ENCODE measurements at places on chromosomes 13 and 19.
A peak's percentile ranks its signal among the peaks of the same experiment; 100 is the strongest.

DNA sequence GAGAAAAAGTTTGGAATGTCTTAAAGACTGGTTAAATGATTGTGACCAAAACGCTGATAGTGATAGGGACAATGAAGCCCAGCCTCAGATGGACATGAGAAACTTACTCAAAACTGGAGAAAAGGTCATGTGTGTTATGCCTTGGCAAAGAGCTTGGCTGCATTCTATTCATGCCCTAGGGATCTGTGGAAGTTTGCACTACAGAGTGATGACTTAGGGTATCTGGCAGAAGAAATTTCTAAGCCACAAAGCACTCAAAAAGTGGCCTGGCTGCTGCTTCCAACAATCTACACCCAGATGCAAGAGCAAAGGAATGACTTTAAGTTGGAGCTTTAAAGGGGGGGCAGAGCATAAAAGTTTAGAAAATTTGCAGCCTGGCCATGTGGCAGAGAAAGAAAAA lies 521.3 kb downstream of the UQCRFS1 start:
- no peak for DNase-seq

- DNase-seq: no peak
Measured at GRCh38 chr13:31940076-31940475, 91.5 kb upstream of the FRY start.

DNA sequence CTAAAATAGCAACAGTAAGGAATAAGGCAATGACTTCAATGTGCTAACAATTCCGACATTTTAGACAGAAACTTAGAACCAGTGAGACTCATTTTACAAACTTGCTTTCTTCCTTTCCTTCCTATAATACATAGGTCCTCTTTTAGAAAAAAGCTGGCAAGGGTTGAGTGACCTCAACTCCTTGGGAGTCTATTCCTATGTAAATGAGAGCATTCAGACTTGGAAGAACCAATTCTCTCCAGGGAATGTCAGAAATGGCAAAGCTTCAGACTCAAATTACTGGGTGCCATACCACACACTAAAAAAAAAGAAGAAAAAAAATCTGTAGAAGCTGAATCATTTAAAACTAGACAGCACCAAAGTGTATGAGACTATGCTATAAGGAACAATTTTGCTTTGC lies 1328.2 kb downstream of the OLFM4 start:
- peak; percentile 24 for DNase-seq

DNA sequence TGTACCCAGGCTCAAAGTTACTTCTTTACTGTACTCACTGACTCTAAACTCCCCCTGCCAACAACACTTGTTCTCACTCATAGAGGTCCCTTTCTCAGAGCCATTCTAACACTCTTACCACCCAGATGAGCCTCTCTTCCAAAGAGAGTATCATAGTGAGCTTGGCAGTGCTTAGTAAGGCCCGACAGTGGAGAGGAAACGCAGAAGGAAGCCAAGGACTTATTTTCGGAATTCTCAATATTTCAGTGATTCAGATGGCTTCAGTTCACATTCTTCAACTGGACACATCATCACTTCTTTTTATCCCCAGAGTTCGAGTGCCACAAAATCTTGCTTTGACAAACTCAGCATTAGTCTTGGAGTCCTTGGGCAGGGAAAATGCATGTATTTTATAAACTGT lies 285.9 kb downstream of the DNAJC15 start:
- DNase-seq: no peak

GRCh38 chr13:51608857-51609406 lies 24.7 kb downstream of the WDFY2 start:
- DNase-seq: no peak

- DNase-seq: no peak
Measured at GRCh38 chr19:19107654-19108053, 30.6 kb downstream of the TMEM161A start.

DNA sequence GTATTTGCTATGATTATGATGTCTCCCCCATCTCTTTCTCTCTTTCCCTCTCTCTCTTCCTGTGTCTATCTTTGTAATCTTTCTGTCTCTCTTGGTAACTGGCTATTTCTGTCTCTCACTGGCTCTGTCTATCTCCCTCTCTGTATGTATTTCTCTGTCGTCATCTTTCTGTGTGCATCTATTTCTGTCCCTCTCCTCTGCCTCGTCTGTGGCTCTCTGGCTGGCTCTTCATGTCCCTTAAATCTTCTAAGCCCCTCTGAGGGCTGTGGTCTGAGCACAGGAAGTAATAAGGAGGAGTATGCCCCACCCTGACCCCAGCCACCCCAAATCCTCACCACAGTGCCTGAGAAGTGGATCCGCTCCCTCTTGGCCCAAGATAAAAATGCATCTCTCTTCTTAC lies 104.4 kb downstream of the DNAJC15 start:
- DNase-seq: no peak

DNA sequence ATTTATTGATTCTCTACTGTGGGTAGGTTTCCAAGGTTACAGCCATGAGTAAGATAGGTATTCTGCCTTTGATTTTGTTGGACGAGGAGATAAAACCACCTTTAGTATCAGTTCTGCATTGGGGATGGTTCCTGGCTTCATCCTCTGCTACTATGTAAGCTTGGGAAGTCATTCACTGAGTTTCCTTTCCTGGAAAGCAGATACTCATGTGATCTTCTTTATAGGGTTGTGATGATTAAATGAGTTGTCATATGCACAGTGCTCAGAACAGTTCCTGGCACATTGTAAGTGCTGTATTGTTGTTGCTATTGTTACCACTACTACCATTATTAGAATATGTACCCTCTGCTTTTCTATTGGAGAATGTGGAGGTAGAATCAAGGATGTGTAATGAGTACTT lies 13.1 kb upstream of the WTIP start:
- no peak for DNase-seq

DNA sequence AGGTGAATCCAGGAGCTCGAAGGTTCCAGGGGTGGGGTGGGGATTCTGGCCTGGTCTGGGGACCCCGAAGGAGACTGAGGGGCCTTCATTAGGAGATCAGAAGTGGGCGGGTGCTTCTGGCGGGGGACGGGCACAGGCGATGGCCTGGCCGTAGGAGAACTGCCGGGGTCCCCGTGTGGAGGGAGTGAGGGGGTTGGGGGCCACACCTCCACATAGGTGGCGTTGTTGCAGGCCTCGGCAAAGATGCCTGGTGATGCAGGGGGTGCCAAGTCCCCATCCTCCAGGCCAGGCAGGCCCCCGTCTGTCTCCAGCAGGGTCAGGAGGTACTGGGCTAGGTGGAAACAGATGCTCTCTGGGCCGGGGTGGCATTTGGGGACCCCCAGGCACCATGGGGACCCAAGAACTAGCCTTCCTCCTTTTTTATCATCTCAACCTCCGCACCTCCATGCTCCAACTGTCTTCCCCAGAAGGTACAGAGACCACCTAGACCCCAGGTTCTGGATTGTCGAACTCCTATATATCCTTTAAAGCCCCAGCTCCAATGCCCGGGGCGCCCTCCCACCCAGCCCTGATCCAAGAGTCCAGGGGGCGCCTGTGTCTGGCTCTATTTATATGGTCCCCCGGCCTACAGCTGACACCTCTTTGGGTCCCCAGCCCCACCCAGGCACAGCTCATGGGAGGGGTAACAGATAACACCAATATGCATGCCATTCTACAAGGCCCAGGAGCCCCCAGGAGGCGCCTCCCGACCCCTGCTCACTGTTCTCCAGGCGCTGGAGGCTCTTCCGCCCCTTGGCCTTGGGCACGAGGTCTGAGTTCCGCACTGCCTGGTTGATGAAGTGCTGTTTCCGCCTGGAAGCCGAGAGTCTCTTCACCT lies 8.2 kb downstream of the RNU6-9 start:
- DNase-seq: peak; percentile 15

DNA sequence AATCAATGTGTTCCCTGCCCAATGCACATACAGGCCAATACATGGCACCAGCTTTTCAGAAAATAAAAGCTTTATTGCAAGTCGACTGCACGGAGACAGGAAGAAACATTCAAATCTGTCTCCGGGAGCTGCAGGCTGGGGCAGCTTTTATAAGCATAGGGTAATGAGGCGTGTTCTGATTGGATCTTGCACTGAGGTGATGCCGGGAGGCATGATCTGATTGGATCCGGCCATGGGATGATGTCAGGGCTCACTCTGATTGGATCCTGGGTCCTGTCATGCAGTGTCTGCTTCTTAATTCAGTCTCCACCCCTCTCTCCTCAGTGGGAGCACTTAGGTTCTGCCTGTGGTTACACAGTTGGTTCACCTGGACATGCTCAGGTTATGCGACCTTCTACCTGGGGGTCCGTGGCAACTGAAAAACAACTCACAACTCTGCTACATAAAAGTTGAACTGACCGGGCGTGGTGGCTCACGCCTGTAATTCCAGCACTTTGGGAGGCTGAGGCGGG lies 11.8 kb upstream of the FBN3 start:
- DNase-seq: peak; percentile 69

DNA sequence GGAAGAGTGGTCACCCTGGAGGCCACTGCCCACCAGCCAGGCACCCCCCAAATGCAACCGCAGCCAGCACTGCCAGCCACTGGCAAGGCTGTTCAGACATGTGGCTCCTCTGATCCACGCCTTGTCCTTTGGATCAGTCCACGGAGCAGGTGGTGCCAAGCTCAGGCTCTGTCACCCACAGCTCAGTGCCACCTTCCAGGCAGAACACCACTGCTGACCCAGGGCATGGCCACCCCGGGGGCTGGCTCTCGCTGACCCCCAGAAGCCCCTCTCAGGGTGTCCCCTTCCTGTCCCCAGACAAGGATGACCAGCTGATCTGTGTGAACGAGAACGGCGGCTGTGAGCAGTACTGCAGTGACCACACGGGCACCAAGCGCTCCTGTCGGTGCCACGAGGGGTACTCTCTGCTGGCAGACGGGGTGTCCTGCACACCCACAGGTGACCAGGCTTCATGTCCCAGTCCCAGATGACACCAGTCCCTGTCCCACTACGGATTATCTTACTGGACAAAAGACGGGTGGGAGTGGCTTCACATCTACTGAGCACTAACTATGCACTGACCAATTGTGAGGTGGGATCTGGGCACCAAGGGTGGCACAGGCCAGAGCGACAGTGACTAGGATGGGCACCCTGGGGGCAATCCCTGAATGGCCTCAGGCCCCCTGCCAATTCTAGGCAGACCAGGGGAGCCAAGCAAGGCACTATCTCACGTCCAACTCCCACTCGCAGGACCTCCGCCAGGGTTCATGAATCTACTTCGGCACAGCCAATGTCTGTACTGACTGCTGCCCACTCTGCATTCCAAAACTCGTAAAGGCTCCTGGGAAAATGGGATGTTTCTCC lies 7.0 kb upstream of the F10 start:
- no peak for DNase-seq

GRCh38 chr13:29621051-29621800 lies 25.7 kb upstream of the SLC7A1 start:
- no peak for DNase-seq

GRCh38 chr13:49058761-49059160 lies 83.0 kb downstream of the FNDC3A start:
- DNase-seq: no peak

DNA sequence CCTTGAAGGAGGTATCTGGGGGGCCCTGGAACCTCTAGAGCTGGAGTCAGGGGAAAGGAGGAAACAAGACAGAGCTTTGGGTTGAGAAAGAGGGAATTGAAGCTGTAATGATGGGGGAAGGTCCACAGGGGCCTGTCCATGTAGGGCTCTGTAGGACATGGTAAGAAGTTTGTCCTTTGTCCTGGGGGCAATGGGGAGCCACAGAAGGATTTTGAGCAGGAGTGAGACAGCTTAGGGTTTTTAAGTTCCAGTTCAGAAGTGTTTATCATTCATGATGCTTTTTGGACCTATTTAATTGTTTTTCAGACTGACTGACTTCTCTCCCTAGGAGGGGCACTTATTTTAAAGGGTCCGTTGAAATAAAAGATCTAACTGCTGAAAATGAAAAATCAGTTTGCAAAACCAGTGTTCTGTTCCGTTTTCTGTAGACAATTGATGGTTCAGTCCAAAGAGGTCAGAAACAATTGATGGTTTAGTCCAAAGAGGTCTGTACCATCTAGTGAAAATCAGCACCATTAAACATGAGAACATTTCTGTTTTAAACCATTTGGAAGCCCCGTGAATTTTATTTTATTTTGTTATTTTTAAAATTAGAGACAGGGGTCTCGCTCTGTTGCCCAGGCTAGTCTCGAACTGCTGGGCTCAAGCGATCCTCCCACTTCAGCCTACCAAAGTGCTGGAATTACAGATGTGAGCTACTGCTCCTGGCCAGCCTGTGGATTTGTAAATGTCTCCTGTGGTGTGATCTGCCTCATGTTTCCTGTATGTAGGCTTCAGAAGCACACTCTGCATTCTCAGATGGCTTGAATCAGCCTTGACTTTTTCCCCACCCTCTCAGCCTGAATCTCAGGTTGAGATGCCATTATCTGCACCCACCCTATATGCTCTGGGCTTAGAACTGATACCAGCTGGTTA lies 8.4 kb downstream of the PLD3 start:
- no peak for DNase-seq

DNA sequence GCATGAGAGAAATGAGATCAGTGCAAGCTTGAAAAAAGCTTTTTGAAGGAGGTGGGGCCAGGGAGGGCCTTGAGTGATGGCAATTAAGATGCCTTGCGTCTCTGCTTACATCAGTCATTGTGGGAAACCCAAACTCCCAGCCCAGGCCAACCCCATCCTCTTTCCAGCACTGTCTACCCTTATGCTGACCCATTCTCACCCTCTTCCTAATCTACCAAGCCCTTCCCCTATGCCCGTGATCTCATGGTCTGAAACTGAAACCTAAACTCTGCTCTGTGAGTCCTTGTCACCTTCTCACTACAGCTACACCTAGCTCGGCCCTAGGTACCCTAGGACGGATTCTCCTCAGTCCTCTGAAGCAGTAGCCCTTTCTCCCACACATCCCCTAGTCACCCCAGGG lies 36.0 kb upstream of the SERP2 start:
- no peak for DNase-seq

DNA sequence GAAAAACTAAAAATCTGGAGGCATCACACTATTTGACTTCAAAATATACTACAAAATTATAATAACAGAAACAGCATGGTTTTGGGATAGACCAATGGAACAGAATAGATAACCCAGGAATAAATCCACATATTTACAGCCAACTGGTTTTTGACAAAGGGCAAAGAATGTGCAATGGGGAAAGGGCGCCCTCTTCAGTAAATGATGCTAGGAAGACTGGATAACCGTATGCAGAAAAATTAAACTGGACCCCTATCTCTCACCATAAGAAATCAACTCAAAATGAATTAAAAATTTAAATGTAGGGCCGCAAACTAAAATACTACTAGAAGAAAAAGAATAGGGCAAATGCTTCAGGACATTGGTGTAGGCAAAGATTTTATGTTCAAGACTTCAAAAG lies 440.5 kb upstream of the SGCG start:
- DNase-seq: no peak

- no peak for DNase-seq
Measured at GRCh38 chr13:88464851-88465250, 793.7 kb downstream of the SLITRK5 start.

DNA sequence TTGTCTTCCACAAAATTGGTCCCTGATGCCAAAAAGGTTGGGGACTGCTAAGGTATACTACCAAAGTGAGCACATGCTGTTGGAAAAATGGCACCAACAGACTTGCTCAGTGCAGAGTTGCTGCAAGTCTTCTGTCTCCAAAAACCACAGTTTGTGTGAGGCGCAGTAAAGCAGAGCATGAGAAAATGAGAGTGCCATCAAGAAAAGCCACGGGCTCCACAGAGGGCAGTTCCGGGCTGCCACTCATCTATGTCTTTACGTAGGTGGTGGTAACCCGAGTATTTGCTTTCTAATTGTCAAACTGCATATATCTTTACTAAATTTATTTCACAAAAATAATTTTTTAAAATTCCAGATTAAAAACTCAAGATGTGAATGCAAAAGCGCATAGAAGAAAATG lies 123.8 kb downstream of the RNF17 start:
- no peak for DNase-seq
